ENCODE measurements at places on chromosomes 7 and 10.

DNA sequence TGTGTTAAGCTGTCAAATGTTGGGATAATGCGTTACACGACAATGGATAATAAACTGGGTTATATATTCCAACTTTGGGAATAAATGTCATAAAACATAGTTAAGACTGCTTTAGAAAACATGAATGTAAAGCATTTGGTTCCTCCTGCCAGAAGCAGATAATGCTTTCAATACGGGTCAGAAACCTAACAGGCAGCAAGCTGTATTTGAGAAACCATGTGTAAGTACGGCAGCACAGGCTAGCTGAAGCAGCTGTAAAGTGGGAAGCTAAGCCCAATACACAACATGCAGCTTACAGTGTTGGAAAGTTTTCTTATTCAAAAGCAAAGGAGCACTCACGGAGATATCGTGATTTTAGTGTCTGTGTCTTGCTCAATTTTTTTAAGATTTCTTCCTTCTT lies 46.5 kb downstream of the MALSU1 start:
- DNase-seq = no peak

- DNase-seq = no peak
Measured at GRCh38 chr7:12716722-12717121, 29.3 kb downstream of the ARL4A start.

DNA sequence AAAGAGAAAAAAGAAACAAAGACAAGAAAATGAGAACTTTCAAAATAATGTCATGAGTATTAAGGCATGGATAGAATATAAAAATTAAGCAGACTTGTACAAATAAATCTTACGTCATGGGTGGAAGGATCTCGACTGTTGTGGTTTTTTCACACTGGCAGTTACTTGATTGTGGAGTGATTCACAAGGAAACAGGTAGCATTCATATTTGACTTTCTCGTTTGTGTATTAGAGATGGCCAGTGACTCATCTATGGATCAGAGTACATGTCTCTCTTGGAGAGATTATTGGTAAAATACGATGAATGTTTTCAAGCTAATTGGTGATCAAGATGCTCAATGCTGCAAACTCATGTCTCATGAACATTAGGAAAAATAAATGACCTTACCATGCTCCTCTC lies 564.3 kb downstream of the GATA3 start:
- DNase-seq = peak; percentile 25

DNA sequence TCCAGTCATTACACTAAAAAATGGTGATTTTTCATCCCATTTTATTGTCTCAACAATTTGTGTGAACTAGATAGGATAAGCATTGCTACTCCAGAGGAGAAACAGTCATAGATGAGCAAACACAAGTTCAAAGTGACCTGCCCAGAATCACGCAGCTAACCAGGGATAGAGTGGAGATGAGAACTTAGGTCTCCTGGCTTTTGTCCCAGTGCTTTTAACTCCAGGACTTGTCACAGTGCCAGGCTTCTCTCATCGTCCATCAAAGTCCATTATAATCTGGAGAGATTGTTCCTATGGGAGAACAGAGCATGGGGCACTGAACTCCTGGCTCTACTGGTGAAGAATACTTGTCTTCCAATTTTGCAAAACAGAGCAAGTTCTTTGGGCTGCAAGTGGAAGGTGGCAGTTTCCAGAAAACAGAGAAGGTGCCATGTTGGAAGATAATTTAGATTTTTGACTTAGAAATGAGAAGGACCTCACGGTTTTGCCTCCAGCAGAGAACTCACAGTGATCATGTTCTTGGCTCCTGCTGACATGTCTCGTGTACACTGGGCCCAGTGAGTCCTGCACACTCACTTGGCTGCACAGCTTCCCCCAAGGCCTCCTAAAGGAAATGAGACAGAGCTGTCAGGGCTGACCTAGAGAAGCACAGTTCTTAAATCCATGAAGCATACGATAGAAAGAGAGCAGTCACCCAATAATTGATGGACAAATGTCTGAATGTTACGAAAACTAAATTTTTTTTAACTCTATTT lies 322.9 kb upstream of the NRP1 start:
- DNase-seq = peak; percentile 56

DNA sequence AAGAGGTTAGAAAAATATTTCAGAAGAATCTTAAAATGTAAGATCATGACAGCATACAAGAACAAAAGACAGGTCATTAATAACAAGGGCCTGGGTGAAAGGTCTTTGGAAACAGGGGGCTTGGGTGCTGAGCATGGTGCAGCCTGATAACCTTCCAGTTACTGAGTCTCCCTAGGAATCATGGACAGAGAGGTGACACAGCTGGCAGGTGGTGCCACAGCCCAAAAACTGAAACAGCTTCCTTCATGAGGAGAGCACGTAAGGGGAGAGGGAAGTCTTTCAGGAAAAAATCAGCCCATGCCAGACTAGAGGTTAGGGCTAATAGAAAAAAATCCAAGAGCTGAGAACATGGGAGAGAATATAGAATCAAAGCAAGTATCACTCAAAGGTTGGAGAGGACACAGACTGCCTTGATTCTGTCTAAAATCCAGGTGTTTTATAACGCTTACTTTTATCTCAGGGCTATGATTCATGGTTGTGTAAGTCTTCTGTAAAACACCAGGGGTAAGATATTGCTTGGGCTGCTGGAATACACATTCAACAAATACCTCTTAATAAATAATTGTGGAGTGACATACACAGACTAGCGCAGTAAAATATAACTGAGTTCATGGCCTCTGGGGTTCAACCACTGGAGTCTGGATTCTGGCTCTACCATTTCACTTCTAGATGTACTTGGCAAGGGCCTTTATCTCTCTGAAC lies 88.1 kb downstream of the SEMA3C start:
- peak; percentile 72 for DNase-seq

DNA sequence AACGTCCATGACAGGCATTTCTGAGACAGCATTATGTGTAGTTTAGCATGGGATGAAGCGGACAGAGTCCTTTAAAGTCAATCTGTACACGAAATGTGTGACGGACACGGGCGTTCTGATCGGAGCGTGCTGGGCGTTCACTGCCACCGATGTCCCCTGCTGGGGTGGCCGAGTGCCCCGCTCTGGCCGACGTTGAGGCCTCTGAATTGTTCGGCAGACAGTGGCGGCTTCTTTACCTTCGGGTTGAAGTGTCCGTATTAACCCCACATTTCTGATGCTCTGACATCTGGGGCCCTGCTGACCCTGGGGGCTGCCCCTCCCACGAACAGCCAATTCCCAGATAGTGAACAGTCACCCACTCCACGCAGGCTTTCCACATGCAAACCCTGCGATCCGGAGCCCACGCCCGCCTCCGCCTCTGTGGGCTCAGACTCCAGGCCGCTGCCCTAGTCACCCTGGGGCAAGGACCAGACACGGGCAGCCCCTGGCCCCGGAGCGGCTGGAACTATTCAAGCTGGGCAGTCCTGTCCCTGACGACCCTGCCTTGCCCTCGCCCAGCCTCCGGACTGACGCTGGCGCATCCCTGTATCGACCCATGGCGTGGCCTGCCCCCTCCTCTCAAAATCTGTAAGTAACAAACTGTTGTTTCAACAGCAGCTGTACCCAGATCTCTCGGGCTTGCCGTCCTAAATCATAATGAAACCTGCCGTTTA lies 445.7 kb downstream of the PTPRN2 start:
- DNase-seq = no peak

DNA sequence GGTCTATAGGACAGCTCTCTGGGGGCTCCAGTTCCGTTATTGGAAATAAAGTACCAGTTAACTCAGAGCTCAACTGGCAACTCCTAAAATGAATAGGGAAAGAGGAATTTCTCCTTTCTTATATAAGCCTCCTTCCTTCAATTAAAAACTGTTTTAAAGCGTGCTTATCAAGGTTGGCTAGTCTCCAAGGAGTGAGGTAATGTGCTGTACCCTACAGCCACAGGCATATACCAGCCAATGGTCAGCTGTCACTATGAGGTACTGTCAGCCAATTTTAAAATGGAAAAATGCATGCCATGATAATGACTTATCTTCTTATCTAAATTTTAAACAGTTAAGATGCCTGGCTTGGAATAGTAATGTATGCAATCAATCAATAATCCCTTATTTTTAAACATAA lies 76.2 kb downstream of the PLCE1 start:
- DNase-seq = no peak

DNA sequence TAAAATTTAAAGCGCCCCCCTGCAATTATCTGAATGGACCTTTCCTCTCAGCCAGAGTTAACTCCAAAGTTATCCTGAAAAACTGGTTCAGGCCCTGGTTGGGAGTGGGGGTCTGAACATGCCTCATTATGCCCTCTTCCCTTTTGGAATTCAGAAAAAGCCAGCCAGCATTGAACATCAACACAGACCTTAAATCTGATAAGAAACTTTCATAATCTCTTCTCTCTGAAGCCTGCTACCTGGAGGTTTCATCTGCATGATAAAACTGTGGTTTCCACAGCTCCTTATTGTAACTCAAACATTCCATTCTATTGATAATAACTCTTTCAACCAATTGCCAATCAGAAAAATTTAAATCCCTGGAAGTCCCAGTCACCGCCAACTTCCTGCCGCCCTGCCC lies 133.3 kb downstream of the ARL4A start:
- no peak for DNase-seq

DNA sequence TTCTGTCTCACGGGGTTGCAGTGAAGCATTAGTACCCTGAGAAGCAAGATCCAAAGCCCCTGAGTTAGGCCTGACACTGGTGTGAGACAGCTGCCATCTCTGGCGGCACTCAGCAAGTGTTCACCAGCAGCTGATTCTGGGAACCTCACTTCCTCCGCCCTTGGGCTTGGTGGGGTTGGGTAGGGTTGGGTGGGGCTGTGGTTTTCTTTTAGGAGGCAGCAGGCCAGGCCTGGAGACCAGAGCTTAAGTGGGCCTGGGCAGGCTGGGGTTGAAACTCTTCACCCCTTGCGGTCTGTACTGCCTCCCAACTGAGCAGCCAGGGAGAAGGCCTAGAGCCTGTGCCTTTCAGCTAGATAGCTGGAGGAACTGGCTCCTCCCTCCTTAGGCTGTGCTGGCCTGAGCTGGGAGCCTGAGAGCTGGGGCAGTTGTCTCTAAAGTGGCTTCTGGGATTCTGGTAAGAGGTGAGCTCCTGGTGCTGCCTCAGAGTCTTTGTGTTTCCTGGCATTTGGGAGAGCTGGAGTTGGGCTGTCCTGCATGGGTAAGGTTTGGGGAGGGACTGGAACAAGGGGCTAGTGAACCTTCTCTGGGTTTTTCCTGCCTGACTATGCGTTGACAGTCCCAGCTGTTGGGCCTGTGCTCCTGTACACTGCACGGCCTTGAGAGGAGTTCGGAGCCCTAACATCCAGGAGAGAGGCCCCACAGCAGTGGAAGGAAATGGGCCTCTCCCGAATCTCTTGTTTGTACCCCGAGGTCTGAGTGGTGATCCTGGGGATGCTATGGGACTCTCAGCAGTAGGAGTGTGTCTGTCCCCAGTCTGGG lies 5.1 kb downstream of the TSPAN14 start:
- peak; percentile 57 for DNase-seq

DNA sequence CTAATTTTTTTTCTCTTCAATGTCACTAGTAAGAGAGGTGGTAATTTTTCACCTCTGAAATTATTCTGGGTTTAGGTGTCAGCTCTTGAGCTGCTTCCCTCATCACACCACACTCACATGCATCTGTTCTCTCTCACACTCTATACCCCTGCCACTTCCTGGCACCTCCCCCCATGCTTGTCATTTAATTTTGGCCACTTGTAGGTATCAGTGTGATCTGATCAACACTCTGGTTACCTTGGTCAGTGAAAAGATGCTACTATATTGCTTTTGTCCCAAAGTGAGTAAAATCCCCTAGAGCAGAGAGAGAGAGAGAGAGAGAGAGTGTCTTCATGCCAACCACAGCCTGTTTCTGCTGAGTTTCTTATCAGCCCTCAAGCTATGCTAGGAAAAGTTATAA lies 42.5 kb downstream of the STK17A start:
- no peak for DNase-seq

GRCh38 chr7:105602325-105603305 lies 21.3 kb upstream of the EFCAB10 start:
- no peak for DNase-seq

DNA sequence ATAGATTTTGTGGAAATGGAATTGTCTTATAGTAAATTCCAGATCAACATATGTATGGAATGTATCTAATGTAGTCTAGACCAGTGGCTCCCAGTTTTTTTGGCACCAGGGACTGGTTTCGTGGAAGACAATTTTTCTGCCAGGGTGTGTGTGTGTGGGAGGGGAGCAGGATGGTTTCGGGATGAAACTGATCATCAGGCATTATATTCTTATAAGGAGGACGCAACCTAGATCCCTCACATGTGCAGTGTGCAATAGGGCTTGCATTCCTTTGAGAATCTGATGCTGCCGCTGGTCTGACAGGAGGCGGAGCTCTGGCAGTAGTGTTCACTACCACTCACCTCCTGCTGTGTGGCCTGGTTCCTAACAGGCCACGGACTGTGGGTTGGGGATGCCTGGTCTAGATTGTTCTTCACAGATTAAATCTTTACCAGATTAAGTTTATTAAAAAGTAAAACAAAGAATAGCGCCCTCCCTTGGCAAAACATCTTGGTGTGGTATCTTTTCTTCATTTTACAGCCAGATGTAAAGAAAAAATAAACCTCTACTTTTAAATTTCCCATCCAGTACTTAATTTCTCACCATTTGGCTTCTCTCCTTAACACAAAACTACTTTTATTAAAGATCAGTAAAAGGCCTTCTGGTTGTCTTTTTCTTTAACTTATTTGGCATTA lies 48.4 kb downstream of the SEPTIN7 start:
- no peak for DNase-seq

DNA sequence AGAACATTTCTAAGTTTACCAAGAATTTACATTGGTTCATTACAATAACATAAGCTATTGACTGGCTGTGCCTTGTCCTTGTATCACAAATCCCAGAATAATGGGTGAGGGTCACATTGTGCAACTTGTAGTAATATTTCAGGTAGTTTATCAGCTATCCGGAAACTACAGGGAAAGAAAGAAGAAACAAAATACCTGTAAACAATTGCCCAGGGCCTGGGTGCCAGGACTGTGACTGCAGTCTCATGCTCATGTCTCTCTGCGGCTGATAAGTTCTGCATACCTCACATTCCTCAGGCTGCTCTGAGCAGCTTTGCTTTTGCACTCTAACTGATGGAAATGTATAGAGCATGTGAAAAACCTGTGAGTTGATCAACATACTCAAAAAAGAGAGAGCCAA lies 131.8 kb upstream of the TRIM24 start:
- no peak for DNase-seq

- DNase-seq = no peak
Measured at GRCh38 chr7:29480451-29480850, 83.2 kb upstream of the PRR15 start.

GRCh38 chr10:68938884-68939283 lies 17.1 kb upstream of the DDX21 start:
- peak; percentile 63 for DNase-seq
